IPS-NIHi11 (cell line): ENCODE measurements at places on chromosomes 11 and 22.
A peak's percentile ranks its signal among the peaks of the same experiment; 100 is the strongest.

DNA sequence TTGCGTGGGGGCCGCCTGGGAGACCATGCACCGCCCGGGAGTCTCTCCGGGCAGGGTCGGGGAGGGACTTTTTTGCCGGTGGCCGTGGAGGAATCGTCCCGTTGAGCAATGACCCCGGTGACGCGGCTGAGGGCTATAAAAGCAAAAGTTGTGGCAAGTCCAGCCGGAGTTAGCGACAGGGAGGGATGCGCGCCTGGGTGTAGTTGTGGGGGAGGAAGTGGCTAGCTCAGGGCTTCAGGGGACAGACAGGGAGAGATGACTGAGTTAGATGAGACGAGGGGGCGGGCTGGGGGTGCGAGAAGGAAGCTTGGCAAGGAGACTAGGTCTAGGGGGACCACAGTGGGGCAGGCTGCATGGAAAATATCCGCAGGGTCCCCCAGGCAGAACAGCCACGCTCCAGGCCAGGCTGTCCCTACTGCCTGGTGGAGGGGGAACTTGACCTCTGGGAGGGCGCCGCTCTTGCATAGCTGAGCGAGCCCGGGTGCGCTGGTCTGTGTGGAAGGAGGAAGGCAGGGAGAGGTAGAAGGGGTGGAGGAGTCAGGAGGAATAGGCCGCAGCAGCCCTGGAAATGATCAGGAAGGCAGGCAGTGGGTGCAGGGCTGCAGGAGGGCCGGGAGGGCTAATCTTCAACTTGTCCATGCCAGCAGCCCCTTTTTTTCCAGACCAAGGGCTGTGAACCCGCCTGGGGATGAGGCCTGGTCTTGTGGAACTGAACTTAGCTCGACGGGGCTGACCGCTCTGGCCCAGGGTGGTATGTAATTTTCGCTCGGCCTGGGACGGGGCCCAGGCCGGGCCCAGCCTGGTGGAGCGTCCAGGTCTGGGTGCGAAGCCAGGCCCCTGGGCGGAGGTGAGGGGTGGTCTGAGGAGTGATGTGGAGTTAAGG is at the start of gene NEAT1:
Gene NEAT1 (plus strand): TSS at position 166 of the 883 bp plus-strand sequence.
- peak; percentile 67 for DNase-seq

- peak; percentile 9 for DNase-seq
Observed at GRCh38 chr11:721741-722345, 15.8 kb downstream of the EPS8L2 start.

DNA sequence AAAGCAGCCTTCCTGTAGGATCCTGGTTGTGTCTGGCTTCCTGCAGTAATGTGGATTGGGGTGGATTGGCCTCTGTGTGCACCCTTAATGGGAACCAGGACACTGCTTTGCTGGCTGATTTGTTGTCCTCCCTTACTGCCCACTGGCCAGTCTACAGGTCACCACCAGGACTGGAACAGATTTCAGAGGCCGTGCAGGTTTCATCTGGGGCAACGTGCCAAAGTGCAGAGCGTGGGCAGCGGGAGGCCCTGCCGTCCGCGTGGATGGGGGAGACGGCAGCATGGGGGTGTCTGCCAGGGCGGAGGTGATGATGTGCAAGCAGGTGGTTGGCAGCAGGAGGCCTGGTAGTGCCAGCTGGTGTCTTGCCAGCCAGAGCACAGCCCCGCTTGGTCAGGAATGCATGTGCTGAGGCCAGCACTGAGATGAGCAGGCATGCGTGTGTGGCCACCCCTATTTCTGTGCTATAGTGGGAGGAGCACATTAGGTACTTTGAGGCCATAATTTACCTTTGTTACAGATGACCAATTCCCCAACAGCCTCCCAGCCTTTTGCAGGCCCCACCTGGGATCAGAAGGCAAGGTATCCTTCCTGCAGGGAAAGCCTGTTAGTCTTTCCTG is 24.3 kb downstream of the BCR start:
- peak; percentile 55 for DNase-seq

DNA sequence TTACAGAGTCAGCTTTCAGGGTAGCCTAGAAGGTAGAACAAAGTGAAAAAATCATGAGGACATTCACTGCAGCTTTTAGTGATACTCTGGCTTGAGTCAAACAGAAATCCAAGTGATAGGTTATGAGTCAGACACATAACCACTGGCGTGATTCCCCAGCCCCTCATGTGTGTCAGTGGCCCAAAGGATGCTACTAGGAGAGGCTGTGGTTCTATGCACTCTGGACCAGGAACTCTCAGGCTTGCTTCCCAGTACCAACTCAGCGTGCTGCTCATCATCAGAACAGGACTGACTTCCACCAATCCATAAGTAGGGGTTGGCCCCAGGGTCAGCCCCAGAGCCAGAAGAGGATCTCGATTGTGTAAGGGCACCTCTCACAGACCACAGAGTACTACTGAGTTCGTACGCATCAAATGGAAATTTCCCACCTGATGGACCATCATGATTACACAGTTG is 116.8 kb downstream of the MED15 start:
- no peak for DNase-seq

GRCh38 chr22:31726692-31727091 is 23.2 kb downstream of the PRR14L start:
- no peak for DNase-seq
